ENCODE measurements at places on chromosomes 2 and 18.
A peak's percentile ranks its signal among the peaks of the same experiment; 100 is the strongest.

- DNase-seq = no peak
These were observed 9.3 kb upstream of the LRRC30 start for GRCh38 chr18:7221424-7222155.

- DNase-seq = no peak
These were observed 14.7 kb downstream of the MAP3K20 start for GRCh38 chr2:173090276-173090877.

DNA sequence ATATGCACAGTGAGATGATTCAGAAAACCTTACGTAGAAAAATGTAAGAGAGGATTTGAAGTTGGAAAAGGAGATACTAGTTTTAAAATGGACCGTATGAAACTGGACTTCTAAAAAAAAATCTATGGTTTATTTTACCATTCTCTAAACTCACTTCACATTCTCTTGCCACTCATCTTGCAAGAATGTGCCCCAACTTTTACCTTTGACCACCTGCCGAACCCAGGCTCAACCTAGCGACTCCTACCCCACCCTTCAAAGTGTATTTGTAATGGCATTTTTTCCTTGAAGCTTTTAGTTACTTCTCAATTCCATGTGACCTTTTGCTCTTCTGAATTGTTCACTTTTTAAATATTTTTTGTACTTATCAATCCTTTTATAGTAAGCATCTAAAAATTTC is 160.8 kb downstream of the PHLPP1 start:
- DNase-seq = no peak

GRCh38 chr2:150487537-150488429 is at the start of gene RND3:
TSS of gene RND3 (minus strand) at chr2:150487667. CDS start at chr2:150487417, 250 bp downstream.
- DNase-seq = no peak

DNA sequence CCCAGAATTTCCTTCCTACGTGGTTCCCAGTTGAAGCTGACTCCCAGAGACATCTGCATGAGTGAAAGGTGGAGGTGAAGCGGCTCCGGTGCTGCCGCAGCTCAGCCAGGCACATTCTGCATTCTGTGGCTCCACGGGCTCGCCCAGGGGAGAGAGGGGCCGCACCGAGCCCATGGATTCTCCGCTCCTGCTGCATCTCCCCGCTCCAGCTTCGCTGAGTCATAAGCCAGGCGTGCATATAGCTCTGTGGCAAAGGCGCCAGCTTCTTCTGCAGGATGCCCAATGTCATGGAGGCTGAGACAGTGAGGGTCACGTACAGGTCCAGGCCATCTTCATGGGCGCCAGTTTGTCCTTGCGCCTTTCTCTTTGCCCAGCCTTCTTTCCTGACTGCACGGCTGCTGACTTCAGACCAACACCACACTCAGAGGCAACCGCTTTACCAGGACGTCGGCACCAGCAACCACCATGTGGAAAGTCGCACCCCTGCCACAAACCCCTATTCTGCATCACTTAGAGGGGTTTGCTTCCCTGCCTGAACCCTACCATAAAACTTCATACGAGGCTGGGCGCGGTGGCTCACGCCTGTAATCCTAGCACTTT is 215.7 kb downstream of the MGAT5 start:
- DNase-seq = no peak

- DNase-seq = no peak
These were observed 1943.8 kb upstream of the PIK3C3 start for GRCh38 chr18:40011201-40011600.

- DNase-seq = no peak
These were observed 528.4 kb upstream of the SYT4 start for GRCh38 chr18:43805646-43806194.

DNA sequence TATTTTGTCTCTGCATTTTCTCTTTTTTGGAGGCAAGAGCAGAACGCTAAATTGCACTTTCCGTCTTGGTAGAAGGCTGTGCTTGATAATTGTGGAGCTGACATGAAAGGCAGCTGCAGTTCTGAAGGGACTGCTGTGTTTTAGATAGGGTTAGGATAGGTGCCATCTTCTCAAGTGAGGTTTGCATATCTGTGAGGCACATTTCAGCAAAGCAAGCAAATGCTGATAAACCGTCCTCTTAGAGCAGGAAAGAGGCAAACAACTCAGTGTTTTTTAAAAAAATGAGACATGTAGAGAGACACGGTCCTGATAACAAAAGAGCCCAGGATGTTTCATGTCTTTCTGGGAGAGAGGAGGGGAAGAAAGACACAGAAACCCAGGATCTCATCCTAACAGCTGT is 217.7 kb downstream of the SOCS6 start:
- DNase-seq = no peak

- DNase-seq = peak; percentile 68
These were observed 27.0 kb upstream of the CASP8 start for GRCh38 chr2:201233192-201233811.

DNA sequence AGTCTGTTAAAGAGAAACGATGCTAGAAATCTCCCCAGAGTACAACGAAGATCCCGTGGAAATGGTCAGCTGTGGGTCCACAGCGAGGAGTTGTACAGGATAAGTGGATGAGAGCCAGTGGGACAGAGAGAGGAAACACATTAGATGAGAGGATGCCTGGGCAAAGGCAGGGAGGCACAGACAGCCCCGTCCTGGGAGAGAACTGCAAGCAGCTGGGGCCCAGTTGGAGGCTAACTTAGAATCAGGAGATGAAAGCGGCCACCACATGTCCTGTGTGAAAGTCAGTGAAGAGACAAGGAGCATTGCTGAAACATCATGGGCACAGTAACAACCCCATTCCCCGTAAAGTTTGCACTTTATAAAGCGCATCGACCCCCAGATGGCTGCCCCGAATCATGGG is 157.5 kb downstream of the RAPGEF4 start:
- no peak for DNase-seq

GRCh38 chr2:174395969-174396630 is 570 bp downstream of the SCRN3 start:
- no peak for DNase-seq

DNA sequence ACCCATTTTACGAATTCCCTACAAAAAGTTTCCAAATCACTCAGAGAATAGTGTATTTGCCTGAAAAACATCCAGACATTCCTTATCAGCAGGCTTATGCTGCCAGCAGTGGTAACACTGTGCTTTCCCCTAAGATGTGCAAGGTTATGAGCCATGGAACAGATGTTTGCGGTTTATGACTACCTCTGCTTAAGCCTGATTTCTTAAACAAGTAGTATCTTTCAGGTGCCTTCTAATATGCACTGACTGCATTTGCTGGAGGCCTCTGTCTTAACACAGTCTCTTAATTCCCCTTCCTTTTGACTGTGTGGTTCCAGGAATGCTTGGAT is 54.8 kb downstream of the CDC42EP3 start:
- DNase-seq = no peak

GRCh38 chr2:220533485-220533884 is 906.1 kb downstream of the SLC4A3 start:
- DNase-seq = no peak

DNA sequence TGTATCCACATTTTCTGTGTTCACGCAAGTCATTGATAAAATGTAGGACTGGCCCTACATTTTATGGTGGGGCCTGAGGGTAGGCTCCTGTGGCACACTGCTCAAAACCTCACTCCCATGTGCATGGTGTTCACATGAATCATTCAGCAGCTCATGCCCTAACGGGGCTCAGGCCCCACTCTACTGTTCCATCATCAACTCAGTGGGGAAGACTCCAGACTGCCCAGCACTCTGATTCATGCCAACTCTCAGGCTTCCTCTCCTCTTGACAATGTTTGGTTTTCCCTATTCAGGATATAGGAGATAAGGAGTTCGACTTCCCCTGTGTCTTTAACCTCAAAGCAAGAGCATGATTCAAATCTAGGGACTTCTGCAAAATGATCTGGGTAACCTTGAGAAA is 92.0 kb upstream of the BOD1L2 start:
- no peak for DNase-seq

DNA sequence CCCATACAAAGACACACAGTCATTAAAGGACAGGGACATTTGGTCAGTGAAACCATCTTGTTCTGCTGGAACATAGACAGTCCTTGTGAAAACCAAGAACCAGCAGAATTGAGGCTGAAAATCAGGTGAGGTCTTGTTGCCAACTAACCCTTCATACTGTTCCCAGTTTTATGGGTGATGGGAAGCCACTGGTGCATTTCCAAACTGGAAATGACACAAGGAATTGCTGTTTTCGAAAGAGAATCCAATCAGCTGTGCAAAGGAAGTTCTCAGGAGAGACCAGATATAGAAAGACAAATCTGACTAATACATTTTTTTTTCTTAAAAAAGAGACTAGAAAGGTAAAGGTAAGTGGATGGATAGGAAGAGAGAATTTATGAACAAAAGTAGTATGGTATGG is 948.2 kb downstream of the TSN start:
- no peak for DNase-seq
